Activated T-helper 1 cell treated with Interleukin-2 at 50 U/mL for 16 hours (primary cell): ENCODE measurements at places on chromosomes 12 and 14.
A peak's percentile ranks its signal among the peaks of the same experiment; 100 is the strongest.

- peak; percentile 45 for DNase-seq
Measured at GRCh38 chr14:22549981-22550673, 38.9 kb downstream of the DAD1 start.

DNA sequence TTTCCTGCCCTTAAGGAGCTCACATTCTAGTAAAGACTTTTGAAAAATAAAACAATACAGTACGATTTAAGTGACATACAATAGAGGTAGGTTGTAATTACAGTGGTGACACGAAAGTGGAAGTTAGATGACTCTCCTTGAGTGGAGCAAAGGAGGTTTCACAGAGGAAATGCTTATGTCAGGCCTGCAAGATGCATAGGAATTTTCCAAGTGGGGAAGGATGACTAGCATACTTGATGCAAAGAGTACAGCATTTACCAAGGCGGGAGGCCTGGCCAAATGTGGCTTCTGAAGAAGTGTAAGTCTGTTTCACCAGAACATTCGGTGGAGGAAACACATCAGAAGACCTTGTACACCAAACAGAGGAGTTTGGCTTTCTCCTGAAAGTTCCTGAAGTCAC lies 55.2 kb downstream of the ERO1A start:
- no peak for DNase-seq

- peak; percentile 53 for DNase-seq
Measured at GRCh38 chr14:60151715-60152114, 13.5 kb downstream of the DHRS7 start.

DNA sequence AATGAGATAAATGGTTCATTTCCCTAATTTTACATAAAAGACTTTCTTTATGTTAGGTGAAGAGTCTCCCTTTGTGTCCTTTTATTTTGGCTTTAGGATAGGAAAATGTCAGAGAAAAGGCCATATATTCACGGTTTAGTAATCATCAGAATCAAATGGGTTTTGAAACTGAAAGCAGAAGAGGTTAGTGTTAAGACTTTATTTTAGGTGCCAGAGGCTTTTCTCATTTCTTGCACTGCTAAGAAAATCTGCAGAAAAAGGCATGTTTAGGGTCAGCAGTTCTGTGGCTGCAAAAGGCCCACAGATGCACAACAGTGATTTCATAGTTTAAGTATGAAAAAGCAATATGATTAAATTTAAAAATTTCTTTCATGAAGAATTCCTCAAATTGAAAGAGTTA lies 80.4 kb upstream of the SINHCAF start:
- no peak for DNase-seq

DNA sequence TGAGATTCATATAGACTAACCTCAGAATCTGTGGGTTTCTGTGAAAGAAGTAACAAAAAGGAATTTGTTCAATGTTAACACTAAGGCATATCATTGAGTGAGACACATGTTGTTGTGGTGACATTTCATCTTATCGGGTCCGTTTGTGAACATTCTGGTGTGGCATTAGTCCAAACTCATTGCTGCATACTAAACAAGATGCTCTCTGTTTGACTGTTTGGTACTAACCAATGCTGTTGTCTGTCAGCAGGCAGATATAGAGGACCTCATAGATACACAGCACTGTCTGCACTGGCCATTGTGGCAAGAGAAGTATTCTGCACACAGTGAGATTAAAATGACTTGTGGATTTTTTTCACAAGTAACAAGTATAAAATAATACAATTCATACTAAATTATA lies 41.2 kb downstream of the SLC25A21 start:
- no peak for DNase-seq

DNA sequence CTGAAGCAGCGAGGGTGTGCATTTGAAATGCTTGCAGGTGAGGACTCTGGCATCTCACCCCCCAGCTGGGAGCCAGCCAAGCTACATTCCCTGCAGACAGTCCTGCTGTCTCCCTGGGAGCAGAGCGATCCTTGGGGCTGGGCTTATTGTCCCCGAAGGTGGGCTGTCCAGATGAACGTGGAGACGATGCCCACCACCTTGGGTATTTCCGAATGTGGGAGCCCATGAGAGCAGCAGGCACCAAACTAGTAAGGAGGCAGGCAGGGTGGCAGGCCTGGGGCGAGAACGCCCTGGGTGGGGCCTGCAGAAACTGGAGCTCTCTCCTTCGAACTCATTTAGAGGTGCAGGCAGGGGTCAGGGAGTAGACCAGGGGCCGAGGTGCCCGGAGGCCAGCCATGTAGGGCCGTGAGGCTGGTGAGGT lies 18.5 kb downstream of the ZBTB42 start:
- DNase-seq: no peak

DNA sequence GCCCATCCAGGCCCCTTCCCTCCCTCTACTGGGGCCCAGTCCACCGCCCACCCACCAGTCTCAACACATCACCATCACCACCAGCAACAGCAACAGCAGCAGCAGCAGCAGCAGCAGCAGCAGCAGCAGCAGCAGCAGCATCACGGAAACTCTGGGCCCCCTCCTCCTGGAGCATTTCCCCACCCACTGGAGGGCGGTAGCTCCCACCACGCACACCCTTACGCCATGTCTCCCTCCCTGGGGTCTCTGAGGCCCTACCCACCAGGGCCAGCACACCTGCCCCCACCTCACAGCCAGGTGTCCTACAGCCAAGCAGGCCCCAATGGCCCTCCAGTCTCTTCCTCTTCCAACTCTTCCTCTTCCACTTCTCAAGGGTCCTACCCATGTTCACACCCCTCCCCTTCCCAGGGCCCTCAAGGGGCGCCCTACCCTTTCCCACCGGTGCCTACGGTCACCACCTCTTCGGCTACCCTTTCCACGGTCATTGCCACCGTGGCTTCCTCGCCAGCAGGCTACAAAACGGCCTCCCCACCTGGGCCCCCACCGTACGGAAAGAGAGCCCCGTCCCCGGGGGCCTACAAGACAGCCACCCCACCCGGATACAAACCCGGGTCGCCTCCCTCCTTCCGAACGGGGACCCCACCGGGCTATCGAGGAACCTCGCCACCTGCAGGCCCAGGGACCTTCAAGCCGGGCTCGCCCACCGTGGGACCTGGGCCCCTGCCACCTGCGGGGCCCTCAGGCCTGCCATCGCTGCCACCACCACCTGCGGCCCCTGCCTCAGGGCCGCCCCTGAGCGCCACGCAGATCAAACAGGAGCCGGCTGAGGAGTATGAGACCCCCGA lies 6.8 kb upstream of the RNU7-1 start:
- DNase-seq: no peak

DNA sequence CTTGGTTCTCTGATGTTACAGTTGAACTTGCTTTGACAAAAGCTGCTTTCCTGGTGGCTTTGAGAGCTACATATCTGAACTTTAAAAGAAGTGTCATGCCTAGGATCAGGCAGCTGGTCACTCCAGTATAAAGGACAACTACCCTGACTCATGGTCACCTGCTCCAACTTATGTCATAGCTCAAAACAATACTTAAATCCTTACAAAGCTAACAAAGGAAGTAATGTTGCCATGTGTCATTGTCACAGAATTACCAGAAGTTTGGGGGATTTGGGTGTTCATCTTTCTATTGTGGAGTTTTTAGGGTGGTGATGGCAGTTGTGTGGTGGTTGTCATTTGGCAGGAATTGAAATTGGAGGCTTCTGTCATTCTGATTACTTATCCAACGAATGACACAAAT lies 1.8 kb upstream of the TCP11L2 start:
- DNase-seq: no peak

GRCh38 chr14:42299692-42300091 lies 693.0 kb downstream of the LRFN5 start:
- no peak for DNase-seq

DNA sequence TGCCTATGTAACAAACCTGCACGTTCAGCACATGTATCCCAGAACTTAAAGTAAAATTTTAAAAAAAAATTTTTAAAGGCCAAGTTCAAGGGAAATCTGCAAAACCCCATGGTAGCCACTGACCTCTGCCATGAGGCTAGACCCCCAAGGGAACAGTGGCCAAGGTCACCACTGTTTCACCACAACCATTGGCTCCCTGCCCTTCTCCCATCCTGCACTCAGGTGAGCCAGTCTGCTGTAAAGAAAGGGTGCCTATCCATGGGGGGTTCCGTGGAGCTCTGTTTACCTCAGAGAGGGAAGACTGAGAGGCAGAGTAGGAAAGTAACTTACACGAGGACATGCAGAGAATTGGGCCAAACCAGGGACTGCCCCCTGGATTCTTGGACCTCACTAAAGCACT lies 38.6 kb downstream of the VWF start:
- DNase-seq: no peak

DNA sequence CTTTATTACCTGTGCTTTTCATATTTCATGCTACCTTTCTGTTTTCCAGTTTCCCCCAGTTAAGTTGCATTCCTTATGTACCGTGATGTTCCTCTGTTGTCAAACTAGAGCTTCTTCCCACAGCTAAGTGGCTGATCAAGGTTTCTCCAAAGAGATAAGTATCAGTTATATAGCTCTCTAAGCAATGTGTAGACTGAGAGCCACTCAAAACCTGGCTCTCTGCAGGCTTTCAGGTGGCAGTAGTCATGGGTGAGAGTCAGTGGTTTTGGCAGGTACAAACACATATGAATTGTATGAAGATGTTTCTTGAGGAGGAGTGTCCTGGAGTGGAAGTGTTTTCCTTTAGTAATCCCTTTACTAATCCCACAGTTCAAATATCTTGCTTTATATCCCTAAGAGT lies 28.4 kb downstream of the TXNRD1 start:
- no peak for DNase-seq
